ENCODE measurements at places on chromosomes 2 and 18. TPM values are rescaled to one million over a fixed set of nuclear protein-coding genes. Genes with fewer than 3 reads are reported as not detected.

ANO7 gene
- 3.5 TPM for total RNA-seq

NT5DC4 gene
- not detected for total RNA-seq

TNFRSF11A gene
- 16.4 TPM for total RNA-seq

CD8B2 gene
- total RNA-seq = 0.09 TPM

- no peaks in the 10 kb centered on the region for H3K4me1 ChIP-seq
- H3K4me3 ChIP-seq = no peak overlapping the region
- peaks cover 5% of the 10 kb centered on the region for H3K27me3 ChIP-seq
- H3K27ac ChIP-seq = no peak overlapping the region
- H3K36me3 ChIP-seq = no peaks in the 10 kb centered on the region
Measured at GRCh38 chr2:169221745-169222369, 140.5 kb downstream of the LRP2 start.

- H3K4me1 ChIP-seq = no peaks in the 10 kb centered on the region
- no peaks in the 10 kb centered on the region for H3K36me3 ChIP-seq
- no peaks in the 10 kb centered on the region for H3K27me3 ChIP-seq
- no peak for DNase-seq
Measured at GRCh38 chr18:41226186-41226585, 728.8 kb upstream of the PIK3C3 start.

GRCh38 chr2:190615555-190616200 lies 33.2 kb upstream of the NAB1 start:
- no peak overlapping the region for H3K4me3 ChIP-seq
- no peak overlapping the region for H3K27ac ChIP-seq
- no peaks in the 10 kb centered on the region for H3K27me3 ChIP-seq

GRCh38 chr2:86753606-86754005 lies 33.5 kb downstream of the RMND5A start:
- no peaks in the 10 kb centered on the region for H3K27me3 ChIP-seq
- no peak overlapping the region for H3K27ac ChIP-seq
- no peak for DNase-seq
- peaks cover 4% of the 10 kb centered on the region for H3K4me1 ChIP-seq

Measured in activated CD4-positive, alpha-beta T cell treated with anti-CD3 and anti-CD28 coated beads, Interleukin-2, amount 10 ng/mL, durations not matched to agents 24 days and 14 days (primary cell).